ENCODE measurements at places on chromosomes 1 and 21. TPM values are rescaled to one million over a fixed set of nuclear protein-coding genes. Genes with fewer than 3 reads are reported as not detected.
A peak's percentile ranks its signal among the peaks of the same experiment; 100 is the strongest.

- DNase-seq, result no peak
Observed at GRCh38 chr1:2617971-2618470, 14.8 kb downstream of the MMEL1 start.

DNA sequence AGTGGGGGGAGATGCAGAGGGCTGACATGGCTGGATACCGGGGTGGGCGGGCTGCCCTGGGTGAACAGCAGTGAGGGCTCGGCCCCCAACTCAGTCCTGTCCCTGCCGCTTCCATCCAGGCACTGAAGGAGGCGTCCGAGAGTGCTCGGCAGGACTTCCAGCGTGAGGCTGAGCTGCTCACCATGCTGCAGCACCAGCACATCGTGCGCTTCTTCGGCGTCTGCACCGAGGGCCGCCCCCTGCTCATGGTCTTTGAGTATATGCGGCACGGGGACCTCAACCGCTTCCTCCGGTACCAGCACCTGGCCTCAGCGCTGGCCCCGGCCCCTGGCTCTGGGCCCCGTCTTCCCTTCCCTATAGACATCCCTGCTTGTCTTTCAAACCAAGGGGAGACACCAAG, 15.6 kb downstream of the NTRK1 start:
- DNase-seq, result no peak

- DNase-seq, result no peak
Observed at GRCh38 chr1:60118085-60118484, 44.5 kb upstream of the C1orf87 start.

GRCh38 chr1:170807432-170807831, 127.9 kb upstream of the MROH9 start:
- DNase-seq, result no peak

- no peak for DNase-seq
Observed at GRCh38 chr1:40745176-40745575, 38.4 kb upstream of the KCNQ4 start.

DNA sequence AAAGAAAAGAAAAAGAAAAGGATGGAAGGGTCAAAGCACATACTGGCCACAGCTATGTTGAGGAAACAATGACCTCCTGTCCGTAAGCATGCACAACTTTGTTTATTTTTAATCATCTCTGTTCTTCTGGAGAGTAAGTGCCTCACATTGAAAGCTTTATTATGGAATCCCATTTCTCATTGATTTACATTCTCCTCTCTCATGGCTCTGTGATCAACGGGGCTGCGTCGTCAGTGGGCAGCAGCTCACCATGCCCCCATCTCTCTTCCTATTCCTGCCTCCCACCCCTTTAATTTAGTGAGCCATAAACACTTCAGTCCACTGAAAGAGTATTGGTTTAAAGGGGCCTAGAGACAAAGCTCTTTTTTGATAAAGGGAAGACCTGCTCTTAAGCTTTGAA, 98.9 kb downstream of the KAZN start:
- no peak for DNase-seq

DNA sequence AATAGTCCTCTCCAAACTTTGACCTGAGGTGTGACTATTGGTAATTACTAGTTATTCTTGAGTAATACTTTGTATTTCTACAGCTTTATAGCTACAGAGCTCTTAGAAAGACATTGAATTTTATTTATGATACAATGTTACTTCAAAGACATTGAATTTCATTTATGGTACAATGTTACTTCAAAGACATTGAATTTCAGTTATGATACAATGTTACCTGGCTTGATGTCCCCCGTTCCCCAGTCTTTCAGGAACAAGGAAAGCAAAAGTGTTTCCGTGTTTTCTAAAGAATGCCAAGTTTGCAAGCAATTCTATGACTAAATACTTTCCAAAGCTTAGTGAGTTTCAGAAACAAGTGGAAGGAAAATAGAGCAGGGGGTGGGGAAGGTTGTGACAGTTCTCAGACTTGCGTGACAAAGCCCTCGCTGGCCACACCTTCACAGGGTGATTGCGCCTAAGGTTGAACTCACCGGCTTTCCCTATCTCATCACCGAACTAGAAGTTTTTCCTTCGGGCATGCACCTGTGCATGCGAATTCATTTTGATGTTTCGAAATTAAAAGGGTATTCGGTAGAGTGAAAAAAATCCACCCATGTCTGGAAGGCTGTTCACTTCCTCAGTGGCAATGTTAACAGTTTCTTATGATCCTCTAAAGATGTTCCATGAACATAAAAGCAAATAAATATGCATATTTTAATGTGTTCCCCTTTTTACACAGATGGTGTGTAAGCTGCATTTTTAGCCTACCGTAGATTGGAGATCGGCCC, 909 bp upstream of the PAXBP1 start:
- DNase-seq, result no peak

DNA sequence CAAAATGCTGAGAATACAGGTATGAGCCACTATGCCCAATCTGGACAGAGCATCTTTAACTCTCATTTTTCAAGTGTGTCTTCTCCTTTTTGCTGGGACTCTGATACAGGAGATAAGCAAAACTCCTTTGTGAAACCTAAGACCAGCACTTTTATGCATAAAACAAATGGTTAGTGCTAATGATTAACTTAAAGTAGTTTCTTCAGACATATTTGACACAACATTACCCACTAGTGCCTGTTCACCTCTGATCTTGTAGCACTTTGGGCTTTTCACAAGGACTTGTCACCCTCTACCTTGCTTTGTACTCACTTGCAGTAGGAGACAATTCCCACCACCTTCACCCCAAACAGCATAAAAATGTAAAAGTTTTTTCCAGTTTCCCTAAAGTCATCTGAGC, 216.3 kb downstream of the RGS7 start:
- DNase-seq, result no peak

DNA sequence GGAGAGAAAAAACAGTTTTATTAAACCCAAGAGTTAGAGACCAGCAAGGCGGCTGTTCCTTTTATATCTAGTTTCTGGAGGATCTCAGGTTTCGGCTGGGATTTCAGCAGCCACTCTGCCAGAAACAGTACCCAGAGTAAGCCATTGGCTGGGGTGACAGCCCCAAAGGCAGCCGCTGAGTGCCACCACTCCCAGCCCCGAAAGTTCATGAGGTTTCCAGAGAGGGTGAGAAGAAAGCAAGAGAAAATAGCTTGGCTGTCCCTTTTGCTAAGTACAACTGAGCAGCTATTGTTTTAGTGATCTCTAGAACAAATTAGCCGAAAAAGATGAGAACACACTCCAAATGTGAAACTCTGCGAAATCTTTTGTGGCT, 1.2 kb downstream of the SH3BGR start:
- DNase-seq, result no peak

DNA sequence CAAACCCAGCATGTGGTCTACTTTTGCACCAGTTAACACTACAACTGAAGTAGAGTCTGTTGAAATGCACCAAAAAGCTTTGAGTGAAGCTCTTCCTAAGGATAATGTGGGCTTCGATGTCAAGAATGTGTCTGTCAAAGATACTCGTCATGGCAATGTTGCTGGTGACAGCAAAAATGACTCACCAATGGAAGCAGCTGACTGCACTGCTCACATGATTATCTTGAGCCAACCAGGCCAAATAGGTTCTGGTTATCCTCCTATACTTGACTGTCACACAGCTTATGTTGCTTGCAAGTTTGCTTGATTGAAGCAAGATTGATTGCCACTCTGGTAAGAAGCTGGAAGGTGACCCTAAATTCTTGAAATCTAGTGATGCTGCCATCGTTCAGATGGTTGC, 85.2 kb downstream of the DENND1B start:
- no peak for DNase-seq

DNA sequence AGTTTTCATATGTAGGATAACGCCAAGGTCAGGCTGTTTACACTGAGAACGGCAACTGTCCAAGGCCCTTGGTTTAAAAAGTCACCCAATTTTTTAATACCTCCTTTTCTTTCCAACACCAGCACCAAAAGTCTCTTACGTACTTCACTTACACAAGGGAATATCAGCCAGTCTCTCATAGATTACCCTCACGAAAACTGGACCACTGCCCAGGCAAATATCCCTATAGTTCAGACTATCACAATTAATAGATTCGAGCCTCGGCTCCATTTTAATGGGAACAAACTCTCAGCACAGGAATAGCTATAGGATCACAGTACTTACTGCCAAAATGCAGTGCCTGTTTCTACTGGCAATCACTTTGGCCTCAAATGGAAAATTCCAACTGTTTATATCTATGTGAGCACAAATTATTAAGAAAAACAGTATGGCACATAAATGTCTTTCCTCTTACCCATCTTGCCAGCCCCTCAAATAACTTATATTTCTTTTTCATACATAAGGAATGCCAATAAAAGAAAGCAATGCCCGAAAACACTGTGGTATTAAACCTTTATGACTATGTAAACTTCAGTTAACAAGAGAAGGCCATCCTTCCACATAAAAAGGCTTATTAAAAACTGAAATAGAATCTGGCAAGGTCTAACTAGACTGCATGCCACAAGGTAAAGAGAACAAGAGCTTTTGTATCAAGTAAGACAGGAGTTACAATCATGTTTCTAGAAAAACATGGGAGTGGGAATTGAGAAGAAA, 97.8 kb downstream of the SLC45A1 start:
- DNase-seq, result no peak

GRCh38 chr1:53567851-53568250, 108.7 kb downstream of the DMRTB1 start:
- DNase-seq, result no peak

DNA sequence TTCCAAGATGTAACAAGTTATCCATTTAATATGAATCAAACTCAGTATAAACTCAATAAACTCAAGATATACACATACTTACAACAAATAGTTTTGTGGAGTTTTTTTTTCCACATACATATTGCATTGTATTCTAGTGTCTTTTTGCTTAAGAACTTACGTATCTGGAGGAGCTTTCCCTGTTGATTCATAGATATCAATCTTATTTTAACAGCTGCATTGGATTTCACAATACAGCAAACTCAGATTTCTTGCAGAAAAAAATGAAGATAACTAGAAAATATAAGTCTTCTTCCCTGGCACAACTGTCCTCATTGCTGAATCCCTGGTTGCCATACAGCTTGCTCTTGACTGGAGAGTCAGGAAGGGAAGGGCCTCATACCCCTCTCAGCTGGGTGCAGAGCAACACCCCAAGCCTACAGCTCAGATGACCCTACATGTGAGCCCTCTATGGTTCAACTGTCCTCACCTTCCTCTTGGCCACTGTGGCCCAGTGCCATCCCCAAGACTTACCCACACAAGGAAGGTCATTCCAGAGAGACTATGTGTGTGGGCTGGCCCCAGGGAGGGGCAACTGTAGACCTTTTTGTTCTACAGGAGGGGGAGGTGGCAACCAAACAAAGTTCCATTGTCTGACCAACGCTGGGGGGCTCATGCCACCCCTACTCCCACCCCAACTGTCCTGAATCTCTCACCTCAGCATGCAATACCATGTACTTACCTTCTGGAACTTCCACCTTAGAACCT, 1.7 kb downstream of the MPZ start:
- no peak for DNase-seq

DNA sequence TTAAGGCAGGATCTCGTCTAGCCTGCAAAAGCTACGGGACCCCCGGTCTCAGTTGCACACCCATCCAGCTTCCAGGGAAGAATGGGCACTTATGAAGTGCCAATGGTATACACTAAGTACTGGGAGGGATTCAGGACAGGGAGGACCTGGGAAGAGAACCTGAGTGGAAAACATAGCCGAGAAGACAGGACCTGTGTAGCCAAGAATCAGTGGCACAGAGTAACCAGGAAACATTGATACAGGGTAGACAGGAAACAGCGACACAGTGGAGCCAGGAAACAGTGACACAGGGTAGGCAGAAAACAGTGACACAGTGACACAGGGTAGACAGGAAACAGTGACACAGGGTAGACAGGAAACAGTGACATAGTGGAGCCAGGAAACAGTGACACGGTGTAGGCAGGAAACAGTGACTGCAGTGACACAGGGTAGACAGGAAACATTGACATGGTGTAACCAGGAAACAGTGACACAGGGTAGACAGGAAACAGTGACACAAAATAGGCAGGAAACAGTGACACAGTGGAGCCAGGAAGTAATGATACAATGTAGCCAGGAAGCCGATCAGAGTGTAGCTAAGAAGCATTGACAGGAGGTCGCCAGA, 138.0 kb upstream of the ARHGEF16 start:
- no peak for DNase-seq

DNA sequence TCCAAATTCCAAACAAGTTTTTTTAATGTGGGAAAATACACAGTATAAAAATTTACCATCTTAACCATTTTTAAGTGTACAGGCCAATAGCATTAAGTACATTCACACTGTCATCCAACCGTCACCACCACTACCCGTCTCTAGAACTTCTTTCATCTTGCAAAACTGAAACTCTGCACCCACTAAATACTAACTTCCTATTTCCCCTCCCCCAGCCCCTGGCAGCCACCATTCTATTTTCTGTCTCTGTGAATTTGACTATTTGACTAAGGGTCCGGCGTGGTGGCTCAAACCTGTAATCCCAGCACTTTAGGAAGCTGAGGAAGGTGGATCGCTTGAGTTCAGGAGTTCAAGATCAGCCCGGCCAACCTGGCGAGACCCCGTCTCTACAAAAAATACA, 36.1 kb downstream of the CLSTN1 start:
- no peak for DNase-seq

- DNase-seq, result no peak
Observed at GRCh38 chr1:100683448-100684349, 35.8 kb upstream of the VCAM1 start.

DNA sequence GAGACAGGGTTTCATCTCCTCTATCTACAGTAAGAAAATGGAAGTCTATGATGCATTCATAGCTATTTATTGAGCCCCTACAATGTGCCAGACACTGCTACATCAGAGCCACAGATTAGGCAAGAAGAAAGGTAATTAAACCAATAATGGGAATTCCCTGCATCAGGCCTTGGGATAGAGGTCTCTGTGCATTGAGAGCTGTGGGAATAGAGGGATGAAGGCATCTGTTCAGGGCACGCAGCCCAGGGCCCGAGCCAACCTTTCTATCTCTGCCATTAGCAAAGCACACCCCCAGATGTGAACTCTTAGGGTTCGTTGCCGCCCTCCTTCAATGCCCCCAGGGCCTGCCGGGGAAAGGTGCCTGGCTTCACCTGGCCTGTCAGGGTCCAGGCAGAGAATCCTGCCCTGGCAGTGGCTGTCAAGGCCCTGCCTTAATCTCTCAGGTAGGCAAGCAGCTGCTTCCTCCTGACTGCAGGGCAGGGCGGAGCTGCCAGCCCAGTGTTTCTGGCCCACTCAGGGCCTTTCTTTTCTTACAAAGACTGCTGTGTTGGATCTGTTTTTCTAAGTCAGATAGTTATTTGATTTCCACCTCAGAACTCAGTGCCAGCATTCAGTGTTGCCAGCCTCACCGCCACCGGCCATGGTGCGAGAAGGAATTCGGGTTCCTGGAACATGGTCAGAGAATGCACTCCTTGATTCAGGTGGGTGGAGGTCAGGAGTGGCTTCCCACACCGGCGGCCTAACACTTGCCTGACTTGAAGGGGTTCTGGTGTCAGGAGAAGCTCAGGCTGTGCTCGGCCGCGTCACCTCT, 76.1 kb downstream of the PGM1 start:
- DNase-seq, result no peak

GRCh38 chr1:162213281-162213912, 143.9 kb downstream of the NOS1AP start:
- peak; percentile 88 for DNase-seq

Gene ENAH
- 91.4 TPM for total RNA-seq
